Activated T-cell treated with anti-CD3 and anti-CD28 coated beads, Interleukin-2, amount 50 U/mL, for 72 hours (primary cell): ENCODE measurements at places on chromosomes 3 and 15.

DNA sequence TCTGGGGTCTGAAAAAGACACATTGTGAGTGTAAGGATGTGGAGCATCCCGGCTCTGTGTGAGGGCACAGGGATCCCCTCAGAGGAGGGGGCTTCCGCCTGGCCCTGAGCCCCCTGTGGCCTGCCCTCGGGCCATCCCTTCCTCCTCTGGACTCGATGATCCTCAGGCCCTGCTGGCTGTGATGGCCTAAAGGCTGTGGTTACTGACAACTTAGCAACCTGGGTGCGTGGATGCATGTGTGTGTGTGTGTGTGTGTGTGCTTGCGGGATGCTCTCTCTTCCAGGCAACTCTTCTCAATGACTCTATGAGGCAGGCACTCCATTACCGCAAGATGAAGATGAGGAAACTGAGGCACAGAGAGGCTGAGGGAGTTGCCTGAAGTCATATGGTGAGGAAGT, 66.0 kb downstream of the ASB7 start:
- no peak for DNase-seq

DNA sequence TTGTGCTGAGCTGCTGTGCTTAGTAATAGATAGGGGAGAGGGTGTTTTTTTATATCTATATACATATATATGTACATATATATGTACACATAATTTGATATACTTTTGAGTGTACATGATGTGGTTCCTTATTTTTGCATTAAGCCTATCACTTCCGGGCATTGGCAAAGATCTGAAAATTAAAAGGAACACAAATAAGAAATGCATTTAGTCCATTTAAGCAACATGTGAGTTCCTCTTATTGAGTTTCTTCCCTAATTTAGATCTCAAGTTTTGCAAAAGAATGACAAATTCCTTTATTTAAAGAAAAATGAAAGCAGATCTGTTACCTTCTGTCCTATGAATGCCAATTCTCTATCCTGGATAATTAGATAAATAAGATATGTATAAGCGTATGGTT, 435.1 kb downstream of the LPP start:
- no peak for DNase-seq

GRCh38 chr3:159789742-159790635, 198.6 kb upstream of the IL12A start:
- no peak for DNase-seq

DNA sequence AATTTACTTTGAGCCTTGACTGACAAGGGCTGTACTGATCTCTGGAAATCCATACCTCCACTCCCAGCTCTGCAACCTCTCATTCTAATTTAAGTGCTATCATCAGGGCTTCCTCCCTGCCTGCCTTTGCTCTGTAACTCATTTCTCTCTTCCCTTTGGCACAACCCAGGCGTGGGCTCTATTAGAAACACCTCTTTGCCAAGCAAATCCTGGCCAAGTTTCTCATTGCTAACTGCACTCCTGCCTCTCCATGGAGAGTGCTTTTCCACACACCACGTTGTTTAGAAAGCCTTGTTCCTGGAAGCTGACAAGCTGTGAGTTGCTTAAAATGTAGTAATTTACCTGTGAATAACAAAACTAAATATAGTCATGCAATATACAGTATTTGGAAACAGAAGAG, 20.1 kb upstream of the FSTL1 start:
- no peak for DNase-seq

- no peak for DNase-seq
Observed at GRCh38 chr15:57873564-57874209, 167.2 kb downstream of the POLR2M start.

DNA sequence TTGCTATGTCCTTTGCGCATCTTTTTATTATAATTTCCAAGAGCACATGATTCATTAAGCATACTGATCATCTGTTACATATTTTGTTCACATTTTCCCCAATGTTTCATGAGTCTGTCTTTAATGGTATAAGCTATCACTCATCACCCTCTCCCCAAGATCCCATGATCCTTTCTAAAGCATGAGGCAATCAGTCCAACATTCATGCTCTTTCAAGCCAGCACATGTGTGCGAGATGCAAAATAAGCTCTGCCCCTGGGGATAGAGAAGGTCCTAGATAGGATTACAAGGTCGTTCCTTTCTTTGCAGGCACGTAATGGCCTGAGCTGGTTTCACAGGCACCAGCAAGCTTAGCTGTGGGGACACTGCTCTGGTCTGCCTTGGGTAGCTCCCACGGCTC, 32.2 kb upstream of the B3GNT5 start:
- no peak for DNase-seq

DNA sequence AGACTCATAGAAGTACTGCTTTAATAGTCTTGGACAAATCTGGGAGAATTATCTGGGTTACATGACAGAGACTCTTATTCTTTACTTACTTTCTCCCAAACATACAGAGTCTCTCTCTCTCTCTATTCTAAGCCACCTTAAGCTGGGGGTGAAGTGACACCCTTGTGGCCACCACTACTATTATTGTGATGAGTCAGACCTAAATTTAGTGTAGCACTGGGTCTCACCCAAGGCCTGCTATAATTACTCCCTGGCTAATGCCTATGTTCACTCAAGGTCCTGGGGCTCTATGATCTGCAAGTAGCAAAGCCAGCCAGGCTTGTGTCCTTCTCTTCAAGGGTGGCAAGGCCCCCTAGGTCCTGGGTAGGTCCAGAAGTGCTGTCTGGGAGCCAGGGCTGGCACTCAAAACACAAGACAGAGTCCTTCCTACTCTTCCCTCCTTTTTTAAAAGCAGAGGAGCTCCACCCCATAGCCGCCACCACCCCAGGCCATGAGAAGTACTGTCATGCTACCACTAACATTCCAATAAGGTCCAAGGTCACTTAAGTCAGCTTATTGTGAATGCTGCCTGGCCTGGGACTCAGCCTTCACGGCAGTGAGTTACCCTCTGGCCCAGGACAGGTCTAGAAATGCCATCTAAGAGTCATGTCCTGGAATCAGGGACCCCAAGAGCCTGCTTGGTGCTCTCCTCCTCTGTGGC, 183.6 kb downstream of the POLQ start:
- no peak for DNase-seq

- DNase-seq = no peak
Observed at GRCh38 chr15:27989427-27989826, 109.7 kb downstream of the OCA2 start.

DNA sequence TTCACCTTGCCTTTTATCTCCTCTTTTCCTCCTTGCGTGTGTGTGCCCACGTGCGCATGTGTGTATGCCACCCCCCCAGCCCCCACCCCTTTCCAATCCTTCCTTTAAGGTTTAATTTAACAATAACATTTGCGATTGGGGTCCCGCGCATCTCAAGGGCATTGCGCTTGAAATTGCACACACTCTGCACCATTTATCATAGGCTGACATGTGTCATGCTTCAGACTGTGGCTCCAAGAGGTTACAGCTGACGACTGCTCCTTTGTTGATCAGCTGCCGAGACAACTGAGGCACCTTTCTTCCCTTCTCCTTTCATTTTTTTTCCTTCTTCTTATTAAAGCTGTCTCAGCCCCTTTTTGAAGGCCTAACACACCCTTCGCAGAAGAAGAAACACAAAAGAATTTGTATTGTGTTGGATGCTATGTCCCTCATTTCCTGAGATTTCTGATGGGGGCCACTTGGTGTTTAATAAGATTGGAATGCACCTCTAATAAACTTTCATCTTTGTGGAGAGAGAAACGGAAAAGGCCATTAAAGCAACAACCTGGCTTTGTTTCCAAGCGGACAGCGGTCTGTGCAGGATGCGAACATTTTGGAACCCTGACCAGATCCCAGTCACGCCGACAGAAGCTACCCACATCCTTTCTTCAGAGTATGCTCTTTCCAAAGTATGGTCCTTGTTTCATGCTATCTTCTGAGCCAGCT, 470.1 kb downstream of the MCTP2 start:
- no peak for DNase-seq

GRCh38 chr3:308597-309321, 112.2 kb downstream of the CHL1 start:
- no peak for DNase-seq

- no peak for DNase-seq
Observed at GRCh38 chr3:27353221-27353620, 16.0 kb downstream of the NEK10 start.

DNA sequence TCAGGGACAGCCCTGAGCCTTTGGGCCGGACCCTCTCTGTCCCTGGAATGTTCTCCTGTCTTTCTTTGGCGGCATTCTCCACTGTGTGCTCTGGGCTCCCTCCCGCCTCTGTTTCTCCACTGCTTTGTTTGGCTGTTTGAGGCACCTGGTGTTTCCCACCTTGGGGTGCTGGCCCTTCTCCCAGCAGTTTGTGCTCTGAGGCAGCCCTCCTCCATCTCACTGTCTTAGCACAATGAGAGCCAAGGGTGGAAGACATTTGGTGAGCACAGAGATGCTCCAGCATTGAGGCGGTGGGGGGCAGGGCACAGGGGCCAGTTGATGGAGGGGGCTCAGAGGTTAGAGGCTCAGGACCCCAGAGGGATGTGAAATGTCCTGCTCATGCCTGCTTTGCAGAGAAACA, 54.3 kb downstream of the RASGRF1 start:
- no peak for DNase-seq

DNA sequence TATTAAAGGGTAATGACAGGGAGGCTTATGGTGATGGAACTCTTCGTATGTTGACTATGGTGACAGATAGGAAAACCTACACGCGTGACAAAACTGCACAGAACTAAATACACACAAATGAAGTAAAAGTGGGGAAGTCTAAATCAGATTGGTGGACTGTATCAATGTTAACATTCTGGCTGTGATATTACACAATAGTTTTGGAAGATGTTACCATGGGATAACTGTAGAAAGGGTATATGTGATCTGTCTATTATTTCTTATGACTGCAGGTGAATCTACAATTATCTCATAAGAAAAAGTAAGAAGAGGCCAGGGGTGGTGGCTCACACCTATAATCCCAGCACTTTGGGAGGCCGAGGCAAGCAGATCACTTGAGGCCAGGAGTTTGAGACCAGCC, 9.1 kb downstream of the HIGD2B start:
- DNase-seq = no peak

DNA sequence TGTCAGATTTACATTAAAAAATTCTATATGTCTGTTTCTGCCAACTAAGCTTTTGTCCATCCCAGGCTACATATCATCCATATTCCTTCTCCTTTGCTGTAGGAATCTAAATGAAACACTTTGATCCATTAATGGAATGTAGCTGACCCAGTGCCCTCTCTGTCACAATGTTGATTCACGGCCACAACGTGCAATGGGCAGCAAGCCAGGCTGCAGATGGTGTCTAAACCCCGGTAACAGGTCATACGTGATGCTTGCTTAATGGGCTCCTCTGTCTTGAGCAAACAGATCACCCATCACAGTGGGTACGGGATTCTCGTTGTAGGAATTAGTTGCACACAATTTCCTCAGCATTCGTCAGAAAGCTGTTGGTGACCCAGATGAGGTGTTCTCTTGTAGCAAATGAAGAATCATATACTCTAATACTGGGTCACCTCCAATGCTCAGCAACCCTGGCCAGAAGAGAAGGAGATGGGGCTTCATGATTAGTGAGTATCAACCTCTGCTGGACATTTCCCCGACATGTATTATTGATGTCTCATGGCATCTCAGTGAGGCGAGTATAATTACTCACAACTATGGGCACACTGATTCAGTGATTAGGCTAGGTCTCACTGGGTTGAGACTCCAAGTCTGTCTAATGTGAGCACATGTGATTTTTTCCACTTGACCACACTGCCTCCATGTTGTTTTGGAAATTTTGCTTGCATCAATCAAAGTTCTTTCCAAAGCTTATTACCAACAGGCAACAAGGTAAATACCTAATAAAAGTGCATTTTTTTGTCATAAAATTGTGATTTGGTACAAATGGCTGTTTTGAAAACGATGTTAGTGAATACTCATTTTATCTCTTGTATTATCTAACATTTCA, 12.9 kb upstream of the DCBLD2 start:
- DNase-seq = no peak

- DNase-seq = no peak
Observed at GRCh38 chr3:61899700-61900462, 338.5 kb downstream of the PTPRG start.

- DNase-seq = no peak
Observed at GRCh38 chr3:39413691-39414420, 7.3 kb downstream of the RPSA start.

GRCh38 chr3:17342119-17342518, 400.3 kb downstream of the TBC1D5 start:
- DNase-seq = no peak

GRCh38 chr3:171172070-171172469, 145.6 kb upstream of the SLC2A2 start:
- no peak for DNase-seq

GRCh38 chr3:101038393-101038792, 45.2 kb upstream of the ABI3BP start:
- no peak for DNase-seq

DNA sequence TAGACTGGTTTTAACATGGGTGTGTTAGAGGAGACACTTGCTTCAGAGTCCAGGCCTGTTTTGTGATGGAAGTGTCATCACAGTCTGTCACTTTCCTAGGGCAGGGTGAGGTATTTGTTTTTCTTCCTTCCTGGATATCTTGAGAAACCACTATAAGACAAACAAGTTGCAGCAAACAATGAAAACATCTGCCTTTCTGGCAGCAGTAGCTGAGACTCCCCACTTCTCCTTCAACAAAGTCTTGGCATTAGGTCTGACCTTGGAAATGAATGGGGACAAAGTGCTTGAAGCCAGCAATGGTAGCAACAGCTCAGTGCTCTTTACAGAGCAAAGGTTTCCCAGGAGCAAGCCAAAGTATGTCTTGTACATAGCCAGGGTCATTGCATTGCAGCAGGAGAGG, 64.6 kb downstream of the CD200 start:
- DNase-seq = no peak

DNA sequence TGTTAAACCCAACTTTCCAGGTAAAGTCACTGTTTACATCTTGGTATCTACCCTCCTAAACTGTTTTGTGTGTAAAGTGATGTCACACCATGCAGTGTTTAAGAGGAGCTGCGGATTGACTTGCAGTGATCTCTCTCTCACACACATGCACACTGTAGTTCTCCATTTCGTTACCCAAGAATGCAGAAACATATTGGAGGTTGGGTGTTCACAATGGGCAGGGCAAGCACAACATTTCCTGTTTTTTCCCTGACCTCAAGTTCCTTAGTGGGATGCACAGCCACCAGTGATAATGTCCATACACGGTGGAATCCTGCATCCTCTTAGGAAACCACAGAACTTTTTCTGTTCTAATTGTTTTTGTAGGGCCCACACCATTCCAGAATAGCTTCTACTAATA, 85.3 kb upstream of the CFAP20DC start:
- DNase-seq = no peak

GRCh38 chr3:177338697-177339219, 141.5 kb upstream of the TBL1XR1 start:
- no peak for DNase-seq

- DNase-seq = no peak
Observed at GRCh38 chr3:16906682-16907081, 21.9 kb downstream of the PLCL2 start.
